ENCODE measurements at places on chromosomes 16 and 17. TPM values are rescaled to one million over a fixed set of nuclear protein-coding genes. Genes with fewer than 3 reads are reported as not detected.

DNA sequence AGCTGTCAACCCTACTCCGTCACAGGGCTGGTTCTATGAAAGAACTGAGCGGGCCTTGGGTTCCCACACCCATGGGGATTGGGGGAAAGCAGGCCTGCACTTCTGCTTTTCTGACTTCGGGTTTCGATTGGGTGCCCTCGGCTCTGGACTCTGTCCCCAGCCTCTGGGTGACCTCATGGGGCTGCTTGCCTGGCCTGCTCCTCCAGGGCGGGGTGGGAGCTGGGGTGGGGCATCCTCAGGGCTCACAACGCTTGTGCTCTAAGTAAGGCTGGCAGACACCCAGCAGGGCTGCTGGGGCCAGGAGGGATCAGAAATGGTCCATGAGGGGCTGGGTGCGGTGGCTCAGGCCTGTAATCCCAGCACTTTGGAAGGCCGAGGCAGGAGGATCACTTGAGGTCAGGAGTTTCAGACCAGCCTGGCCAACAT lies 19.2 kb downstream of the ARHGAP27 start:
- DNase-seq = no peak

- no peak for DNase-seq
These were observed 80.4 kb upstream of the CLEC18A start for GRCh38 chr16:69870761-69871160.

DNA sequence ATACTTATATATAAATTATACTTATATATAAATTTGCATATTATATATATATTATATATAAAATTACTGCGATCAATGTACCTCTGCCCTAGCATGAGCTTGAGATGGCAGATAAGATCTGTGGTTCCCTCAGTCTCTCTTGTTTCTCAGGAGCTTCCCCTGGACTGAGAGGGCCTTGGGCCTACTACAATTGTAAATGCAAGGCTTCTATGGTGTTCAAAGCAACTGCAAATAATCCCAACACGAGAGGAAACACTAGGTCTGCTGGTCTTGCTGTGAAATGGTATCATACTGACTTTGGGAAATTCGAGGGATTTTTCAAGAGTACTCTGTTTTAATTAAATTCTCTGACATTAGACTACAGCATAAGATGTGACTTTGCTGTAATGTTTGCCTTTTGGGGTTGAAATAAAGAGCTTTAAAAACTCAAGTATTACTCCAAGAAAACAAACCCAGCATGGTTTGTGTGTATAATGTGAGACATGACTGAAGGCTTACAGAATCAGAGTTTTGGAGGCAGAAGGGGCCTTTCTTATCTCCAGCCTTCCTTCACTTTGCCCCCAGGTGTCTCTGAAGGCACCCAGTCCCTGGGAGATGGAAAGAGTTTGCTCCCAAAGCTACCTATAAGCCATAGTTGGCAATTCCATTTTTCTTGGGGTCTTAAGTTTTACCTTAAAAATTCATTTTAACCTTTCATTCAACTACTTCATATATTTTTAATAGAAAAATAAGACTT lies 24.2 kb downstream of the ACSM1 start:
- DNase-seq = no peak

The JUP gene
- total RNA-seq = 0.98 TPM

DNA sequence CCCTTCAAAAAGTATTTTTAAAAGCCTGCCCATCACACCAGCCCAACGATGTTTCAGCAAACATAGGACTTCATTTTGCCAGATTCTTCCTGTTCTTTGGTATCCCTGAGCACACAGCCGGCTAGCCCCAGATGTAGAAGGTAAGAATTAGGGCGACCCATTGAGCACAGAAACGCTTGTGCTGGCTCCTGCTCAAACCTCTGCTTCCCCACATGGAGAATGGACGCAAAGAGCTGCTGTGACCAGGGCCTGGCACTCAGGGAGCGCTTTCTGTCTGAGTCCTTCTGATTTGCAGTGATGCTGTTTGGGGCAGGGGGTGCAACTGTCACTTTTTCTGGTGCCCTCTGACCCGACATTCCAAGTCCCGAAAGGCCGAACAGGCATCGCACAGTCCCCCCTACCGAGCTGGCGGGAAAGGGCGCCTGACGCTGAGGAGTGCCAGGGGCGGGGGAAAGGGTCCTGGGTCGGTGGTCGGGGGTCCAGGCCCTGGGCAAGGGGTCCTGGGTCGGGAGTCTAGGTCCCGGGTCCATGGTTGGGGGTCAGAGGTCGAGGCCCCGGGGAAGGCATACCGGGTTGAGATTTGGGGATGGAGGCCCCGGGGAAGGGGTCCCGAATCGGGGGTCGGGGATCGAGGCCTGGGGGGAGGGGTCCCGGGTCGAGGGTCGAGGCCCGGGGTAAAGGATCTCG lies 930 bp downstream of the CHMP1A start:
- DNase-seq = no peak

DNA sequence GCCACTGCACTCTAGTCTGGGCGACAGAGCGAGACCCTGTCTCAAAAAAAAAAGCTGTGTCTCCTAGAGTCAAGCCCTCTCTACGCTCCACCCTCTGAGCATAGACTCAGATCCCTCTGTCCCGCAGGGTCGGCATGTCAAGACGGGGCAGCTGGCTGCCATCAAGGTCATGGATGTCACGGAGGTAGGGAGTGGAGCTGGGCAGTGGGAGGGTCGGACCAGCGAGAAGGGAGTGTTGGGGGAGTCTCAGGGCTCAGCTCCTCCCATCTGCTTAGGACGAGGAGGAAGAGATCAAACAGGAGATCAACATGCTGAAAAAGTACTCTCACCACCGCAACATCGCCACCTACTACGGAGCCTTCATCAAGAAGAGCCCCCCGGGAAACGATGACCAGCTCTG lies 18.5 kb upstream of the C17orf107 start:
- no peak for DNase-seq

- DNase-seq = no peak
These were observed 13.6 kb upstream of the TNS4 start for GRCh38 chr17:40515011-40515410.

DNA sequence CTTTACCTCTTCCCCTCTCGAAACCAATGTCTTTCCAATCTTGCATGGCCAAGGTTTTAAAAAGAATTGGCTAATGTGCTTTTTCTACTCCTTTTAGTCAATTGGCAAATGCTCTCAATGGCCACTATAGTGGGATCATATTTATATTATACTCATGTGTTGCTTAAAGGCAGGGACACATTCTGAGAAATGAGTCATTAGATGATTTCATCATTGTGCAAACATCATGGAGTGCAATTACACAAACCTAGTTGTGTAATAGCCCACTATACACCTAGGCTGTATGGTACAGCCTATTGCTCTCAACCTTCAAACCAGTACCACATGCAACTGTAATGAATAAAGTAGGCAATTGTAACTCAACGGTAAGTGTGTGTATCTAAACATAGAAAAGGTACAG lies 180.9 kb downstream of the HS3ST3A1 start:
- DNase-seq = no peak

The MYLK3 gene
- total RNA-seq = 0.90 TPM

GRCh38 chr16:75789237-75789636 lies 62.9 kb upstream of the CPHXL start:
- no peak for DNase-seq

DNA sequence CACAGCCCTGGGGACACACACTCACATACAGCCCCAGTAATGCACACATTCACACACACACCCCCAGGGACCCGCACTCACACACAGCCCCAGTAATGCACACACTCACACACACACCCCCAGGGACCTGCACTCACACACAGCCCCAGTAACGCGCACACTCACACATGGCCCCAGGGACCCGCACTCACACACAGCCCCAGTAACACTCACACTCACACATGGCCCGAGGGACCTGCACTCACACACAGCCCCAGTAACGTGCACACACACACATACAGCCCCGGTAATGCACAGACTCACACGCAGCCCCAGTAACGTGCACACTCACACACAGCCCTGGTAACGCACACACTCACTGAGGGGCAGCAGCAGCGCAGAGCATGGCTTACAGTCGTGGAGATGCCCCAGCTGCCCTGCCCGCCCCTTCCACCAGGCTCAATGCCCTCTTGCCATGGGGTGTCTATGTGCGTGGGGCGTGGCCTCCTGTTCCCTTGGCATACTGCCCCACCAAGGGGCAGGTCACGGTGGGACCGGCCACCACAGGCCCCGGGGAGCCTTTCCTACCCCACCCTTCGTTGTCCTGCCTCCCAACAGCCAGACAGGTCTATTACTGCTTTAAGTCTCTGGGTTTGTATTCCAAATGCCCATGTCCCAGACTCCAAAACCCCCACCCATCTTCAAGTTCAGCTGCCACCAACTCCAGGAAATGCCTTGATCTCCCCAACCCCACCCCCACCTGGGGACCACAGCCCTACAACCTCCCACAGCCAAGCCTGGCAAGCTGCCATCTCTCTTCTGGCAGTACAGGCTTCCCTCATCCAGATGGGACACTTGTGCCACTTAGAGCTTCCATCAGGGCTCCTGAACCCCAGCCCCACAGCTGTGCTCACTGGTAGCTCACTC lies 2.7 kb downstream of the CCDC102A start:
- no peak for DNase-seq

- no peak for DNase-seq
These were observed 226.8 kb downstream of the ENGASE start for GRCh38 chr17:79301469-79301868.

The TMEM238L gene
- not detected for total RNA-seq

DNA sequence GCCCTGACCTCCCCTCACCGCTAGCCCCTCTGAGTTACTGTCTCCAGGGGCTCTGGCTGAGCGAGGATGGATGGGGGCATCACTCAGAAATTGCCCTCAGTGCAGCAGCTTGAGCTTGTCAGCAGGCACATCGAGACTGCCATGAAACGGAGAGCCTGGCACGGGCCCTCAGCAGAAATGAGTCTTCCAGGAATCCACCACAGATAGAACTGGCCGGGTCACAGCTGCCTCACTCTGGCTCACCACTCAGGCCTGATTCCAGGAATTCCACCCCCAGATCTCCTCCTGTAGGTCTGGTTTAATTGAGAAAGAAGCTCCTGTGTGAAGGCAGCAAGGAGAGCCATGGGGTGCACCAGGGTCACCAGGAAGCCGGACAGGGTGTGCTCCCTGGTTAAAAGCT lies 85.5 kb downstream of the GSG1L start:
- no peak for DNase-seq

- DNase-seq = no peak
These were observed 42.1 kb upstream of the MLYCD start for GRCh38 chr16:83856792-83857191.
